ENCODE measurements at places on chromosomes 12 and 14.
A peak's percentile ranks its signal among the peaks of the same experiment; 100 is the strongest.

- no peak for DNase-seq
Observed at GRCh38 chr12:89392391-89392790, 40.1 kb upstream of the DUSP6 start.

GRCh38 chr12:10289005-10289754 lies 18.5 kb upstream of the KLRD1 start:
- no peak for DNase-seq

- DNase-seq: no peak
Observed at GRCh38 chr12:80262346-80262745, 163.0 kb downstream of the OTOGL start.

DNA sequence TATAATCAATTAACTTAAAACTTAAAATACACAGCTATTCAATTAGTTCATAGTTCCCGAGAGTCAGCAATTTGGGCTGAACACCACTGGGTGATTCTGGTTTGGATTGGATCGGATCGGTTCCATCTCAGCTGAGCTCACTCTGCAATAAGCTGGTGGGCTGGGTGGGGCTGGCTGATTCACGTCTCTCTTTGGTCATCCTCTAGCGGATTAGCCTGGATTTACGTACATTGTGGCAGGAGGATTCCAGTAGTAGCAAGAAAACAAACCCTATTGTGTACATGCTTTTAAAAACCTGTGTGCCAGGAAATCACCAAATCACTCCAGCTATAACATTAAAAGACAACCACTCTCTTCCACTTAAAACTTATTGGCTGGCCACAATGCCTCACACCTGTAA lies 3.2 kb upstream of the CLEC4C start:
- DNase-seq: no peak

- peak; percentile 96 for DNase-seq
Observed at GRCh38 chr12:49664591-49665239, 41.4 kb downstream of the PRPF40B start.

- peak; percentile 84 for DNase-seq
Observed at GRCh38 chr12:53231921-53232645, at the start of gene RARG. Gene RARG, minus strand, starts transcription at chr12:53232209. Its CDS starts 4,664 bp downstream, at chr12:53227545.

DNA sequence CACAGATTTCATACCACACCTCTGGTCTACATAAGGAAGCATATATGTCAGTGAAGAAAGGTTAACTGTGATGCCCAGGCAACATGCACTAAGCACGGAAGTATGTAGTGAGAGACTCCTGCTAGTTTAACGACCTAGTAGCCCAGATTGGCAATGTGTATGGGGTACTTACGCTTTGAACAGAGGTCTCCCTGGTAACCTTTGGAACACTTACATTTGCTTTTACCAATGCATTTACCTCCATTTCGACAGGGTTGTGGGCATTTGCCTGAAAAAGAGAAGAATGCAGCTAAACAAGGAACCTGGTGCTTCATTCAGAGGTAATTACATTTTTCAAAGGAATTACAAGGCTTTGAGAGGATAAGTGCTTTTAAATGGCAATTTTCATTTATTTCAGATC lies 65.2 kb downstream of the WIF1 start:
- peak; percentile 71 for DNase-seq

DNA sequence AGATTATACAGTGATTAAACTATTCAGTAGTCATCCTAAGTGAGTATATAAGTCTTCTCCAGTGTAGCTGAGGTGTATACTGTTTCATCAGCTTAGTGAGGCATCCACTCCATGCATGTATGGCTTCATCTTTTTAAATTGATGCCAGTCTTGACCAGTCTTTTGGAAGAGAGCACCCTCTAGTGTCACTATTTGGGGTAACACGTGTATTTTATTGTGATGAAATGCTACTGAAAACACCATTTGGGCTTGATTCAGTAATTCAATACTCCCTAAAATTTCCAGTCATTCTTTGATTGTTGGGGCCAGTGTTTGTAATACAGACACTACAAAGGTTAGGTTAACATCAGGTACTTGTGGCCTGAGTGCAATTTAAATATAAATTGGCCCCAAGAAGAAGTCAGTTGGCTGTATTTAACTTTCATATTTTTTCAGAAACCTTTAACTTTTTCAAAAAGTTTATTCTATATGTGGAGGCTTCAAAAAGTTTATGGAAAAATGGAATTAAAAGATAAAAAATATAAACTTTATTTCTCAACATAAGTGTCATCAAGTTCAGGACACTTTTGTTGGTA lies 35.3 kb downstream of the MIPOL1 start:
- no peak for DNase-seq

DNA sequence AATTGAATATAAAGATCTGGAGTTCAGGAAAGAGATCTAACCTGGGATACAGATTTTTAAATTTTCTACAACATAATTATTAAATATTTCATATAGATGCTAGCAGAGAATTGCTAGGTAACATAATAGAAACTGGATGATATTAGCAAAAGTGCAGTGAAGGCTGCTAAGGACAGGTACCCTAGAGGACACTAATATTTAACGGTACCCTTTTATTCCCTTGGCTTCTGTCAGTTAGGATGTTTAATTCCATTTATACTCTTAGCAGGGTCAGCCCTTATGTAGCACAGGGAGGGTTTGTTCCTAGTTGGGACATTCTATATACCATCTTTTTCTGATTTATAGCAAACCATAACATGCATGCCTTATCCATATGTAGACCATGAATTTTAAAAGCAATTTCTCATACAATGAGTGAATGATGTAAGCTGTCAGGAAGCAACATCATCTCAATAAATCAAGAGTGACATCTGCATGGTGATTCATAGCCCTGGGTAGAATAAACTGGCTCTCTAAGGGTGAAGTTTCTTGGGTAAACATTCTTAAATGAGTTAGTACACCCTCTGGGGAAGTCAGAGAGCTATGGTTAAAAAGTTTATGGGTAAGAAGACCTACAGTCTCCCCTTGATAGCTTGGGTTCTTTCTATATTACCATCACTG lies 404.4 kb upstream of the MGAT4C start:
- DNase-seq: no peak

DNA sequence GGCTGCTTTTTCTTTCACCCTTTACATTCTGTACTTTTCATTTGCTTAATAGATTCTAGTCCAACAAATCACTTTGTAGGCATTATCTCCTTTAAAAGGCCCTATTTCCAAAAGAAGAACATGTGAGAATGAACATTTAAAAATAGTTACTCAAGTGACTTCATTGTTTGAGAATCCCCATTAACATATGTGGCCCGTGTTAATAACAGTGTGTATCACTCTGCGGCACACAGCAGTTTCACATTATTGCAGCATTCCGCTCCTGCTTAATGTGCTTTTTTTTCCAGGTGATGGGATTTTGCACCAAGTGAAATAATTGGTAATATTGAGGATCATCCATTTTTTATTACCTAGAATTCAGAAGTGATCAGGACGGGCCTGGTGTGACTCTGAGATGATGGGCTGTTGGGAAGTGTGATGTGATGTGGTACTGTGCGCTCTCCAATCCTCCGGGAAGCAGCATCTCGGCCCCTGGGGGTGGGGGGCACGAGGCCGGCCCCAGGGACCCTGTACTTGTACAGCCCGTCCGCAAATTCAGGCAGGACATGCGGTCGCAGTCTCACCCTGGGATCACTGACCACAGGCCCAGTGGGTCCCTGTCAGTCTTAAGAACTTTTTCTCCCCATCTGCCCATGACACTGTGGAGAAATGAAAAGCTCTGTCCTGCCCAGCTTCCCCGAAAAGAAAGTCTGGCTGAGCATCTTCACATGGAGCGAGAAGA lies 32.9 kb downstream of the SLC15A4 start:
- DNase-seq: no peak

DNA sequence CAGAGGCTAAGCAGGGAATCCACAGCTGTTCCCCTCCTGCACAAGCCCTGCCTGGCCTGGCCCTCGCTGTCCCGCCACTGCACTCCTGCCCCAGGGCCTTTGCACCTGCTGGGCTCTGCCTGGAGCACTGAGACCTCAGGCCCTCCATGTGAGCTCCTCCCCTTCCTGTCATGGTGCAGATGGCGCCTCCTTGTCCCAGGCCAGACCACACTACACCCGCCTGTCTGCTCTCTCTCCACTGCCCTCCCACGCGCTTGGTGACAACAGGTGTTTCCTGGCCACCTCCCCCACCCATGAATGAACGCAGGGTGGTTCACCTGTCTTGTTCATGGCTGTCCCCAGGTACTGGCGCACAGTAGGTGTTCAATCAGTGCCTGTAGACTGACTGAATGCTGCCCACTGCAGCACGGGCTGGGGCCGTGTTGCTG lies 82.9 kb downstream of the NCOR2 start:
- no peak for DNase-seq

GRCh38 chr12:51214895-51215294 lies 3.0 kb downstream of the POU6F1 start:
- no peak for DNase-seq

- no peak for DNase-seq
Observed at GRCh38 chr14:33917661-33918060, 33.2 kb downstream of the EGLN3 start.

- no peak for DNase-seq
Observed at GRCh38 chr12:88420457-88420856, 159.8 kb downstream of the KITLG start.

GRCh38 chr14:85250414-85251189 lies 279.3 kb upstream of the FLRT2 start:
- peak; percentile 90 for DNase-seq

DNA sequence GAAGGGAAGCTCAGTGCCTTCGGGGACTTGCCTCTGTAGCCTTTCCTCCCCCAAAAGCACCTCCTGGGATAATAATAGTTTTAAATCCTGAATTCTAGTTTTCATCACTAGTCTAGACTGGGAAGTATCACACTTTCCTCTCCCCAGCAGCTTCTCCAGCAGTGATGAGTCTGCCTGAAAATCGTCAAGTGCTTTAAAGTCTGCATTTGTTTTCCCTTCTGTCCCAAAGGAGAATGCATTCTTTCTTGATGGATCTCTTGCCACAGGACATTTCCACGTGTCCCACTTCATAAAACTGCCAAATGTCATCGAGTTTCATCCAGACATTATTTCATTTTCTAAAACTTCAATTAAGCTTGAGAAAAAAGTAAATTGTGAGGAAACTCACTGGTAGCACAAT lies 15.0 kb downstream of the CSRP2 start:
- no peak for DNase-seq

DNA sequence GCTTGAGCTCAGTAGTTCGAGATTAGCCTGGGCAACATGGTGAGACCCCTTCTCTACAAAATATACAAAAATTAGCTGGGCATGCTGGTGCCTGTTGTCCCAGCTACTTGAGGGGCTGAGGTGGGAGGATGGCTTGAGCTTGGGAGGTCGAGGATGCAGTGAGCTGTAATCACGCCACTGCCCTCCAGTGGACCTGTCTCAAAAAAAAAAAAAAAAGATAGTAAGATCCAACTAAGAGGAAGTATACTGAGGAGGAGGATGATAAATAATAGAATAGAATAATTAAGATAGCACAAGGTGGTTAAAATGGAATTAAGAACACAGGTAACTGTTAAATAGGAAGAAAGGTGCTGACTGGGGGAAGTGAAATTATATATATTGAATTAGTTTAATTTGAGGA lies 37.0 kb upstream of the BAZ1A start:
- DNase-seq: no peak
